ENCODE measurements at places on chromosomes 12 and 14.

DNA sequence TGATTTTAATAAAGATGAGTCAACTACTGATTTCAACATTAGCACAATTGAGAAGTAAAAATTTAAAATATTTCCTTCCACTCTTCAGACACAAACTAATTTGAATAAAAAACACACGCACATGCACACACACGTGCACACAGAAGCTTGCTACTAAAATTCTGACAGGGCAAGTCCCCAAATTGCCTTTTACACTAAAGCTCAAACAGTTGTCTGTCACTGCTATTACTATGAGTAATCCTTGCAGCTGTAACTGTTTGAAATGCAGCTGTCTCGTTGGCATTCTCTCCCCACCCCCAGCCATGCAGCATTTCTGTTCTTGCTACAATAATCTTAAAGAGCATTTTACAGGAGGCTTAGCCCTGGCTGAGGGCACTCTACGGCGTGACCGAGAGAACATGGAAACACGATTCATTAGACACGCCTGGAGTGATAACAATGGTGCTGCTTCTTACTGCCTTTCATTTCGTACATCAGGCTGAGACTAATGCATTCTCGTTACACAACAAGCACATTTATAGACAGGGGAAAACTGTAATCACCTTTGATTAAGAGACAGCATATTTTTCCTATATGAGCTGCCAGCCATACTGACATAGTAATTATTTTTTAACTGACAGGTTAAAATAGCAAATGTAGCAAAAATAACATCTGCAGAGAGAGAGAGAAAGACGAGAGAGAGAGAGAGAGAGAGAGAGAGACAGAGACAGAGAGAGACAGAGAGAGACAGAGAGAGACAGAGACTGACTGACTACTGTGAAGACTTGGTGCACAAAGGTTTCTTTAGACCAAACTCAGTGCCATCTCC lies 153.8 kb downstream of the MED13L start:
- peak; percentile 98 for DNase-seq

GRCh38 chr14:63928744-63929174 lies 76.0 kb downstream of the SYNE2 start:
- no peak for DNase-seq

GRCh38 chr14:76675046-76675445 lies 86.2 kb upstream of the VASH1 start:
- no peak for DNase-seq

- no peak for DNase-seq
These were observed 3.2 kb upstream of the ZNF839 start for GRCh38 chr14:102316338-102316742.

GRCh38 chr12:12975322-12976077 lies 23.5 kb upstream of the GPRC5D start:
- DNase-seq, result no peak

DNA sequence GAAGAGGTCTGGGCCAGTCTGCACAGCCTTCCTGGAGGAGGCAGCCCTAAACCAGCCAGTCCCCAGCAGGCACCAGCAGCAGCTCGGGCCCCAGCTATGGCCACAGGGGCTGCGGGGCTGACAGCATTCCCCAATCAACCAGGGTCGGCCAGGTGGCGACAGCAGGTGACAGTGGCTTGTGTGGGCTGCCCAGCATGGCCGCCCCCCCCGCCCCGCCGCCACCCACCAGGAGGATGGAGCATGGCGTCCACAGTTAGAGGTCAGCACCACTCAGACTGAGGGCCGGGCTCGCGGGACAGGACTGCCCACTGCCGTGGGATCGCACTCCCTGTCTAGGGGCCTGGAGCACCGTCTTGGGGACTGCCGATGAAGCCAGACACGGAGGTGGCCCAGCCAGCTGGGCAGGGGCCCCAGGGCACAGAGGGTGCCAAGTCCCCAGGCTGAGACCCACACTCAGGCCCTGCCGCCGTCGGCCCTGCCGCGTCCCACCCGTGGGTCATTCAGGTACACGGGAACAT lies 15.0 kb downstream of the AKT1 start:
- DNase-seq, result no peak

- DNase-seq, result no peak
These were observed 754 bp upstream of the BCL2L14 start for GRCh38 chr12:12069821-12070548.

DNA sequence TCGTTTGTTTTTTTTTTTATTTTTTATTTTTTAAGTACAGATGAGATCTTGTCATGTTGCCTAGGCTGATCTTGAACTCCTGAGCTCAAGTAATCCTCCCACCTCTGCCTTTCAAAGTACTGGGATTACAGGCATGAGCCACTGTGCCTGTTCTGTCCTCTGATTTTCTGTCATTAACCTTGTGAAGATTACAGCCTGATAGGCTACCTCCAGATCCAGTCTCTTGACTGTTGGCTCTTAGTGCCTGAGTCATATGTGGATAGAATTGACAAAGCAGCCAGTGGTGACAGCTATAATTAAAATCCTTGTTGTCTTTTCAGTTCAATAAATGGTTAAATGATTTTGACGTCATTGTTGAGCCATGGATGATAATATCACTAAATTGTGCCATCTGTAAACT lies 21.3 kb upstream of the REP15 start:
- no peak for DNase-seq

- DNase-seq, result no peak
These were observed 45.3 kb downstream of the LRP6 start for GRCh38 chr12:12221560-12221959.

DNA sequence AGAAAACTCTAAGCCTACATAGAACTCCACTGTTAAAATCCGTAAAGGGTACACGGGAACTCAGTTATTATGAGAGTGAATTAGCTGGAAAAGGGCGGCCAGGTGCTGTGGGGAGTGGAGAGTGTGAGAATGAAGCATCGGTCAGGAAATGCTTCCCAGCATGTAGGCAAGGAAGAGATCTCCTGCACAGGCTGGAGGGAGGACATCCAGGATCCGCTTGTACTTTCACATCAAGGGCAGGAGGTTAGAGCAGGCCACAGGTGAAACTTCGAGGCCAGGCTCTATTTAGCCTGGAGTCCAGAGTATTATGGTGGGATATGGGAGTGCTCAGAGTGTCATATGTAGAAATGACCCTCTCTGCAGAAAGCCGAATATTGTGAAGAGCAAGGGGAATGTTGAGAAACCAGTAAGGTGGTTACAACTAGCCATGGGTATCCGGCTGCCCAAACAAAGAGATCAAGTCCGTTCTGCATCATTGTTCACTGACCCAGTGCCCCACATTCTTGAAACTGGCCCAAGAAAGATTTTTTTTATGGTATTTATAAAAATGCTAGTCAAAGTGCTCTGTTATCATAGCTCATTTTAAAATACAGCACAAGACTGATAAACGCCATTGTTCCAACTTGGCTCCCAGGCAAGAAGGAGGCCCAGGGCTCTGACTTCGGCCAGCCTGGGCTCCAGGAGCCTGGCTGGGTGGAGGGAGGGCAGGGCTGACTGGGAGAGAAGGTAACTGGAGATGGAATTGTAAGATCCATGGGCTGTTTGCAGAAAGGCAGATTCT lies 79.4 kb upstream of the HIF1A start:
- DNase-seq, result no peak

GRCh38 chr14:96126783-96127271 lies 77.8 kb upstream of the BDKRB2 start:
- DNase-seq, result peak; percentile 65

DNA sequence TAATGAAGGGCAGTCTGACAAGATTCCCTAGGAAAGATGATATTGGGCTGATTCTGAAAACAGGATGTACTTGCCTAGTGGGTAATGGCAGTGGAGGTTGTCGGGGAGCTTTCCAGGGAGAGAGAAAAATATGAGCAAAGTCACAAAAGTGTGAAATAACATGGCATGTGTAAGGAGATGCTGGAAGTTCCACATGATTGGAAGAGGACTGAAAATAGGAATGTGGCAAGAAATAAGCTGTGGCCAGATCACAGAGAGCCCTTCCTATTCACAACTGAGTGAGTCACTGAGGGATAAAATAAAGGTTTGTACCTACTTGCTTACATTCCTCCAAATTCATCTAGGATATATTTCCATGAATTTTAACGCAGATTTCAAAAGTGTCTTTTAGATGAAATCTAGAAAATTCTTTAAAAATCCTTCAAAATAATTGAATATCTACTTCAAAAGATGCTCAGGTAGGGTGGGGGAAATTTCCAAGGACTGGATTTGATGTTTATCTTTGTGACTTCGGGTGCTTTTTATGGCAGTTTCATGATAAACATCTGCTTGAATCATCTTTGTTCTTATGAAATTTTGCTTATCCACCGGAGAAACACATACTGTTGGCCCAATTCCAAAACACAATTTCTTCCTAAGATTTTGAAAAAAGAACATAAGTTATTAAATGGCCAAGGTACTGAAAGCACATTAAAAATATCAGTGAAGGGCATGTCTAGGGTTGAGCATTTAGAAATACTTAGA lies 36.3 kb upstream of the SLC2A13 start:
- no peak for DNase-seq

DNA sequence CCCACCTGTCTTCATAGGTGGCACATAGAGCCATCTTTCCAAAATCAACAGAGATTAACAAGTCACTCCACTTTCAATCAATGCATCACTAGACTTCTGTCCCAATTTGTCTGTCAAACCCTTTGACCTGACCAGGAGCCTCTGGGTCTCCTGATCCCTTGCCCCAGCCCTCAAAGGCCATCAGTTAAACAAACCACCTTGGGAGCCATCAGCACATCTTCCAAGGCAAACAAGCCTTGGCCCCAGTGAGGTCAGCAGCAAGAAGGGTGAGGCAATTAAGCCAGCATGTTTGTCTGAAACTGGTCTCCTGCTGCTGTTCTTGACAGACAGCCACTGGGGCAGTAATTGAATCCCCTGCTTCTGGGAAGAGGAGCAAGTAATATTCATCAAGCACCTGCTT lies 742.8 kb upstream of the TBX3 start:
- DNase-seq, result no peak

DNA sequence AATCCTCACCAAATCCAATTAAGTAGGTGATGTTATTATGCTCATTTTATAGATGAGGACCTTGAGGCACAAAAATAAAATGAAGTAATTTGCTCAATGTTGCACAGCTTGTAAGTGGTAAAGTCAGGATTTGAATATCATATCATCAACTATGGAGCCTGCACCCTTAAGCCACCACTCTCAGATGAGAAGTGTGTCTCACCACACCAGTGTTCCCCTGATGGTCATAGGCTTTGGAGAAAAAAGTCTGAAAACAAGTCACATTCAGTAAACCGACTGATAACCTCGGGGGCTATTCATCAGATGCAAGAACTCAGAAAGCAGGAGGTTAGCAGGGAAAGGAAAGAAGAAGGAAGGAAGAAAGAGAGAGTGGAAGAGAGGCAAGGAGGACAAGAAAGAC lies 2.8 kb downstream of the TSHR start:
- DNase-seq, result no peak

- DNase-seq, result peak; percentile 23
These were observed 204.5 kb upstream of the G2E3 start for GRCh38 chr14:30354439-30354838.

GRCh38 chr14:98961191-98961590 lies 310.8 kb downstream of the BCL11B start:
- DNase-seq, result no peak
